Fibroblast of villous mesenchyme (primary cell): ENCODE measurements at places on chromosomes 1 and 21. TPM values are rescaled to one million over a fixed set of nuclear protein-coding genes. Genes with fewer than 3 reads are reported as not detected.

Gene SLC9C2
- not detected in 2 replicates for total RNA-seq

Gene FAM72C
- total RNA-seq: 0.64 and 1.3 TPM in 2 replicates

Gene THEM5
- total RNA-seq: not detected in 2 replicates

Gene CD52
- not detected in 2 replicates for total RNA-seq

Gene TIE1
- under 0.01 TPM in 2 replicates for total RNA-seq

Gene ST6GALNAC5
- total RNA-seq: 114 and 155 TPM in 2 replicates

Gene ESRRG
- total RNA-seq: under 0.01 TPM in 2 replicates

Gene MRPL39
- total RNA-seq: 34.5 and 39.3 TPM in 2 replicates

Gene RNU1-3
- total RNA-seq: under 0.01 TPM in 1 of 2 replicates, not detected in the other

Gene SPRR2G
- total RNA-seq: not detected in 2 replicates

Gene FCRL4
- total RNA-seq: not detected in 2 replicates

Gene PCSK9
- 2.6 and 9.1 TPM in 2 replicates for total RNA-seq

Gene NFYC
- 19.0 TPM in 2 replicates for total RNA-seq

Gene LCE3E
- not detected in 2 replicates for total RNA-seq
